ENCODE measurements at places on chromosomes 1 and 21.

DNA sequence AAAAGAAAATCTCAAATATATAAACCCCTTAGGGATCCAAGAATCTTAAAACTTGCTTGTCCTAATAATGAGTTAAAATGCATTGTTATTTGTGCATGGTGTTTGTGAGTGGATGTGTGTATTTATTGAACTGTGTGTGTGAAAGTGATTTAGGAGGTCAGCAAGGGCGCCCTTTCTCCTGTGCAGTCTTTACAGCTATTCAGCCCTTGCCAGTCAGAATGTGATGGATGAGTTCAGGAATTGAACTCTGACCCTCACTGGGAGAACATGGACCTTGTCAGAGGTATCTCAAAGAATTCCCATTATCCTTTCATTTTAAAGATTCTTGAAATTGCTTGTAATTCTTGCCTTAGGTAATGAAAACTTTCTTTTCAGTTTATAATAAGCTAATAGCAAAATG lies 493.0 kb upstream of the ADGRL4 start:
- DNase-seq: no peak

DNA sequence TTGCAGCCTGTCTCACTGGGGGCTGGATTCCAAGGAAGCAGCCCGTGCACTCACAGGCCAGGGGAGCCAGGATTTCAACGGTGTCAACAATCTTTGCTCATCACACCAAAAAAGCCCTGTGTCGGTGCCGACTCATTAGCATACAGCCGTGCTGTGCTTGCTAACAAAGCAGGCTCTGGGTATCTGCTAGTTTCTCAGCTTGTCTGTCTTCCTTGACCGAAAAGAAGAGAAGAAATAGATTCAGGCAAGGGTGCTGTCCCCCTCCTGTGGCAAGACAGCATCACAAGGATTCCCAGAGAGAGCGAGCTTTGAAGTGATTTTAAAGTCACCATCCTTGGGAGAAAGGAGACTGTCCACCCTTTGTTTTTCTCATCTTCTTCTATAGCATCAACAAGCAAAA lies 214.7 kb downstream of the SDCCAG8 start:
- DNase-seq: no peak

- DNase-seq: no peak
Observed at GRCh38 chr21:43632373-43632905, 26.8 kb downstream of the HSF2BP start.

DNA sequence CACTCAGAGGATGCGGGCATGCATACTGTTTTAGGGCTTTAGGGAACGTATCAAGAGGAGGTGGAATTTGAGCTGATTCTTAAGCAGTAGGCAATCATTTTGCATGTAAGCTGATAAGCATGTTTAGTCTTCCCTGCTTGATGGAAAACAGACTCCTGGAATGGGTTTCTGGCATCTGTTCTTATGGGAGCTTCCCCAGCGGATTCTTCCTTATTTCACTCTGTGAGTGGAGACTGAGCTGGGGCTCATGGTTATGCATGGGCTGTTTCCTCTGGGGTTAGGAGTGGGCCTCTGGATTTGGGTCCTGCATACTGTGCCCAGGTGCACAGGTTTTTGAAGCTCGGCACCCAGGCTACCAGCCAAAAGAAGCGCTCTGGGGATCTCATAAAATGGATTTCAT lies 93.4 kb downstream of the DIRAS3 start:
- DNase-seq: no peak

- no peak for DNase-seq
Observed at GRCh38 chr1:207088701-207089626, at the start of gene C4BPB. Gene C4BPB (plus strand): TSS chr1:207088860. CDS start chr1:207089532, 672 bp downstream.

- no peak for DNase-seq
Observed at GRCh38 chr1:108113496-108113895, 86.6 kb downstream of the SLC25A24 start.

- DNase-seq: no peak
Observed at GRCh38 chr1:46619656-46620258, 3.1 kb upstream of the MOB3C start.

- no peak for DNase-seq
Observed at GRCh38 chr1:211330282-211330936, 3.8 kb downstream of the TRAF5 start.

GRCh38 chr1:16960560-16961296 lies 19.7 kb downstream of the MFAP2 start:
- DNase-seq: peak; percentile 89

DNA sequence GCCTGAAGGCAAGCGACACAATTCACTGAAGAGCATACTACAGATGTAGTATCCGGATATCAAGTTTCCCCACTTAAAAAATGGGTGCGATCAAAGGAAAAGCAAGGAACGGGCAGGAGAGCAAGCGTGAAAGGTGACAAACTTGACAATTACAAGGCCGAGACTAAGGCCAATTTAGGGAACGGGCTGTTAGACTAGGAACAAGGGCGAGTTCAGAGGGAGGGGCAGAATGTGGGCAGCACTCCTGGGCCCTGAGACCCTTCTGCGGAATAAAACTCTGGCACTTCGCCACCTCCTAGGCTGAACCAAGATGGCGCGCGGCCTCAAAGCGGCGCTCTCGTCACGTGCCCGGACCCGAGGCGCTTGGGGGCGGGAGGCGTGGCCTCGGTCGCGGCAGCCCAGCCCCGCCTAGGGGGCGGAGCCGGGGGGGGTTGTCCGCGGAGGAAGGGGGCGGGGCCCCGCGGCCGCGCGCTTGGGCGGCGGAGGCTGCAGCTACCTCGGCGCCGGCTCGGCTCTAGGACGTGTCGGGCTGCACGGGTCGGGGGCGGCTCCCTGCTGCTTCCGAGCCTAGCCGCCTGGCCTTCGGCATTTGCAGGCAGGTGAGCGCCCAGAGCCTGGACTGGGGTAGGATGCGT lies at the start of gene PPFIA4:
PPFIA4 (plus strand) TSS at position 461 of the 635 bp plus-strand sequence. CDS start 12,518 bp downstream, outside the sequence.
- peak; percentile 93 for DNase-seq

- DNase-seq: no peak
Observed at GRCh38 chr1:62428351-62428750, 8.5 kb upstream of the USP1 start.

- peak; percentile 97 for DNase-seq
Observed at GRCh38 chr1:94417978-94418663, at the start of gene ABCD3. Gene ABCD3 (plus strand): TSS chr1:94418389. CDS start chr1:94418479, 90 bp downstream.
